SK-N-DZ (cell line): ENCODE measurements at places on chromosomes 2 and 18.

GRCh38 chr2:85326406-85327159 is 1.2 kb downstream of the TGOLN2 start:
- DNase-seq, result no peak

GRCh38 chr2:177710889-177711288 is 318.3 kb downstream of the AGPS start:
- DNase-seq, result no peak

- no peak for DNase-seq
Measured at GRCh38 chr2:206457188-206457634, 13.9 kb downstream of the ADAM23 start.

DNA sequence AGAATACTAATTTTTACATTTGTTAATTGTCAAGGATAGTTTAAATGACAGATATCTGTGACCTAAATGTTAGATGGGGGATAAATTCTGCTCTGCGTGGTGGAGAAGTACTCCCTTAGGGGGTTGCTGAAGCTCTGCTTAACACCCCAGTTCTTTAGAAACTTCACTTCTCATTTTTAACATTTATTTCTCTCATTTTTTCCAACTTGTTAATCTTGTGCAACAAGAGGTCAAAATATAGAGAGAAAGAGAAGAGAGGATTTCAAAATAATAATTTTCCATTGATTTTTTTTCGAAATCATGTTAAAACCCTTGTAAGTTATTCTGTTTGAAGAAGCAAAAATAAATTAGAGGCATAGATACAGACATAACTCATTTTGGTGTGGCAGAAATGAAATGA is 61.3 kb upstream of the SLC8A1 start:
- DNase-seq, result no peak

GRCh38 chr2:37224063-37224462 is 7.3 kb downstream of the CEBPZ start:
- no peak for DNase-seq

GRCh38 chr2:160238392-160238791 is 38.3 kb upstream of the ITGB6 start:
- no peak for DNase-seq

DNA sequence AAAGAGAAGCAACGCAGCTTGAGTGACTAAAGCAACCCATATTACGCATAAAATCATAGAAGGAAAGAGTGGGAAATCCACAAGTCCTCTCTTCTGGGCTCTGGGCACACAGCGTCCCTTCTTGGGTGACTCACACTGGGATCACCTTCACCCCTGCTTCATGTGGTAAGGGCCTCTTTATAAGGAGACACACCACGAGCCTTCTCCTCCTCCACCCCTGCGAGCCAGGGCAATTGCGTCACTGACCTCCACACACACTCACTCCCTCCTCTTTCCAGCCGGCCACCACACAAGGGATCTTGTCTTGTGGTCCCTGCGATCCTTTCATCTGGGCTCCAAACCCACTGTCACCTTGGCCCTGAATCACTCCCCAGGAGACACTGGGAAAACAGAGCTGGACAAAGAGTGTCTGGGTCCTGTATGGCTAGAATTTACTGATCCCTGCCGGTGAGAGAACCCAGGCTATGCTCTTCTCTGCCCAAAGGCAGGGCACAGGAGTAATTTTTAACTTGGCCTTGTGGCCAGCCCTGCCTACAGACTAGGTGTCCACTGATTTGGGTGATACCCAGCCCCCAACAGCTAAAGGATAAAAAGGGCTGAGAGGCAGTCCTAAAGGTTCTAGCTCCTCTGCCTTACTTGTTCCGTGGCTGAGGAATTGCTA is 35.3 kb downstream of the NHEJ1 start:
- DNase-seq, result no peak

DNA sequence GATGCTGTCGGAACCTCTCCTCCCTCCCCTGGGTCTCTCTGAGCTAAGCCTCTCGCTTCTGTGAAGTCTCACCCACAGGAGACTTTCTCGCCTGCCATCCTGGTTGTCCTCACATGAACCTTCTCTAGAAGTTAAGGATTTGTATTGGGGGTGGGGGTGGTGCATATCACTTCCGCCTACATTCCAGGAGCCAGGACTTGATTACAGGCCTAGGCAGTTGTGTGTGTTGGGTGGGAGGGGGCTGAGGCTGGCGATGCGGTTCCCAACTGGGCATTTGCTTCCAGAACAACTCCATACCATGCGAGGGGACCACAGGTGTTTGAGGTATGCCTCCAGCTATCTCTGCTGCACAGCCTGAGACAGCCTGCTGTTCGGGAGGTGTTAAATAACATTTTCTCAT is 56.8 kb upstream of the MGAT4A start:
- DNase-seq, result no peak

GRCh38 chr2:9330612-9331270 is 92.6 kb downstream of the ITGB1BP1 start:
- no peak for DNase-seq

DNA sequence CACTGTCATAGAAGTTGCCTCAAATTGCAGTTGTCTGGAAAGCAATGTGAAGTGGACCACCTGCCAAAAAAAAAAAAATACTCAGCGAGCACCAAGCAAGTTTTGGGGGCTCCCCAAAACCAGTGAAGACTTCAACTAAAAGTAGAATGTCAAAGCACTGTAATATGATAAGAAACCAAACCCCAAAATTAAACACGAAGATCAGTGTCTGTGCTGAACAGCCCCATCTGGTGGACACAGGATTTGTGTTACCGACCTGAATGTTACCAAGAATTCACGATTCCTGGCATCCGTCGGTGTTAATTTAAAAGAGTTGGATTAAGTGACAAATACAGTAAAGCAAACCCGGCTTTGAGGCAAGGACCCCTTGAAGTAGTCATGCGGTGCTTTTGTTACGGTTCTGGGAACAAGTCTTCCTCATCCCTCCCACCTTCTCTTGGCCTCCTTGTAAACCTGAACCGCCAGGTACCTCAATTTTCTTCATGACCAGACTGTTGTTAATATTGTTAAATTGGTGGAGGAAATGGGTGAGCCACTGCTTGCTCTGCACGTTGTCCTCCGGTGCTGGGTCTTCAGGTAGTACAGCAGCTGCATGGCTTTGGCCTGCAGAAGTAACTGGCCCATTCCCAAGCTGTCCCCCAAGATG is 31.3 kb upstream of the SSB start:
- peak; percentile 36 for DNase-seq

DNA sequence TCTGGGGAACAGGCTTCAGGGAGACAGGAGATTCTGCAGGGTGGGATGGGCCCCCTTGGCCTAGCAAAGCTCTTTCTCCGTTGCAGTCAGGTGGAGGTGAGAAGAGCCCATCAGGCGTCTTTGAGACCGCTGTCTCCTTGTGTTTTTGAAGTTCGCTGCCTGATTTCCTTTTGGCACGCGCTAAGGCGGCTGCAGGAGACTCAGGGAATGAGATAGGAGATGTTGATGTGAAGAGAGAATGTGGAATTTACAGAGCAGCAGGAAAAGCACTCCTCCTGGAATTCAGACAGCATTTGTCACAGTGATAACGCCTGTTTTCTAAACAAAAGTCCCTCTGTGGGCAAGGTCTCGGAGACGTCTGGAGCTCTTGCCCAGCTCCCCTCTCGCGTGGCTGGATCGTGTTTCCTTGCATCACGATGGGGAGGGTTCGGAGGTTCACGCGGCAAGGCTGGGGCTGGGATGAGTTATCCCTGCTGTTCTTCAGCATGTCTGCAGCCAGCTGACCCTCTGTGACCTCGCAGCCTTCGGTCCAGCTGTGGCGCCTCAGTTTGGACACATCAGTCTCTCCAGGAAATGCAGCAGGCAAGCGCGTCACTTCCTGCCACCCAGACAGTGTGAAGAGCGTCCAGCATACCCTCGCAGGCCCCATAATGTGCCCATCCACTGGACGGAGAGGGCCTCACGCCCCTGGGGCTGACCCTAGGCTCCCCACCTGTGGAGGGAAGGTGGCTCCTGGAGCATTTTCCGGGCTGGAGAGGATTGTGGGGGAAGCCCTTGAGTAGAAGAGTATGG is 30.2 kb downstream of the GLI2 start:
- no peak for DNase-seq

DNA sequence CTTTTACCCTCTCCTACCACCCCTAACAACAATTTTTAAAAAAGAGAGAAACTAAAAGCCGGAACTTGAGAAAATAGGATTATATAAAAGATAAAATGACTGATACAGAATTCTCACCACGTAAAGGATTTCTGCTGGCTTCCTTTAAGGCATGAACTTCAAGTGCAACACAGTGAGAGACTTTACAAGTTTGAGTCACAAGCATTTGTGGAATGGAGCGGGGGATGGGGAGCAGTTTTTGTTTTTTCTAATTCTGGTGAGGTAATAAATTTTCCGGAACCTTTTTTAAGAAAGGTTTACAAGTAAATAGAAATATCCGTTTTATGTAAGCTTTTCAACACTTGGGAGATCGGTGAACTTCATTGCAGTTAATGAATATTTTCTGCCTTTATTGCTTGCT is 1.8 kb upstream of the CDH2 start:
- DNase-seq, result no peak

- DNase-seq, result no peak
Measured at GRCh38 chr18:52588931-52589330, 248.9 kb downstream of the DCC start.

DNA sequence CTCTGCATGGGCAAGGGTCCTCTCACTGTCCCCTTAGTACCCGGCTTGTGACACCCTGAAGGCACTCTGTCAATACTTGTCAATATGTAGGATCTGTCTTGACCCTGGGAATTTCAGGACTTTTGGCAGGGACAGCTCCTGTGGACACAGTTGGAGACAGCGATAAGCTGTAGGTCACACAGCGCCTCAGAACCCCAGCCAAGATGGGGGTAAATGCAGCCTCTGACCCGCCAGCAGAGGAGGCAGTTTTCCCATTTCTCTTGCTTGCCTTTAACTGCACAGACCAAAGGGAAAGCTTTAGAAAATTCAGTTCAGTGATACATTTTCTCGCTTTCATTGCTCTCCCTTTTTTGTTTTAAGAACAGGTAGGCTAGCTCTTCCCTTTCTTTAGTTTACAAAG is 54.8 kb upstream of the KLHL29 start:
- no peak for DNase-seq

DNA sequence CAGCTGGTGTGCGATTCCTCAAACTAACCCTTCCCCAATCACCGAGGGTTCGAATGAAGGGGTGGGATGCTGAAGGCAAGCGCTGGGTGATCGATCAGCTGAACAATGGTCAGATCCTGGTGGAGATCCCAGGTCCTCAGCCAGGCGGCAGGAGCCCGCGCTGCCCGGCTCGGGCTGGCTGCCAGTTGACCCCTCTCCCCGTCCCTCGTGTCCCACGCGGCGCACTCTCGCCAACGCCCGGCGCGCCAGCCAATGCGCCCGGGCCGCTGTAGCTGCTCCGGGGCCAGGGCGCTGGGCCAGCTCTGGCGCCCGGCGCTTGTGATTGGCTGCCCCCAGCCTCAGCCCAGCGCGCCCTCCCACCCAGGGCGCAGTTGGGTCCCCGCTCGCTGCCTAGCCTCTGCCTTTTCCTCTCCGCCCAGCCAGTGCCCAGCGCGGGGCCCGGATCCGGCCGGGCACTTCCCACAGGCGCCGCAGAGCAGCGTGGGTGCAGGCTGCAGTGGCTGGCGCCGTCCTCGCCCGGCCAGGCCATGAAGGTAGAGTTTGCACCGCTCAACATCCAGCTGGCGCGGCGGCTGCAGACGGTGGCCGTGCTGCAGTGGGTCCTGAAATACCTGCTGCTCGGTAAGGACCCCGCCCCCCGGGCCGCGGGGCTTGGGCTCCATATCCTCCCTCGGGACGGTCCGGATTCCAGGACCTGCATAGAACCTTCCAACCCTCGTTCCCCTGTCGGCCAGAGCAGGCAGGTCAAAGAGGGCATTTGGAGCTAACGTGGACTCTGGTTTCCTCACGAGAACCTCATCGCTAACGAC is at the start of gene MOGAT1:
Gene MOGAT1 (plus strand): TSS at position 400 of the 809 bp plus-strand sequence. CDS start 128 bp downstream, at position 528.
- peak; percentile 56 for DNase-seq

DNA sequence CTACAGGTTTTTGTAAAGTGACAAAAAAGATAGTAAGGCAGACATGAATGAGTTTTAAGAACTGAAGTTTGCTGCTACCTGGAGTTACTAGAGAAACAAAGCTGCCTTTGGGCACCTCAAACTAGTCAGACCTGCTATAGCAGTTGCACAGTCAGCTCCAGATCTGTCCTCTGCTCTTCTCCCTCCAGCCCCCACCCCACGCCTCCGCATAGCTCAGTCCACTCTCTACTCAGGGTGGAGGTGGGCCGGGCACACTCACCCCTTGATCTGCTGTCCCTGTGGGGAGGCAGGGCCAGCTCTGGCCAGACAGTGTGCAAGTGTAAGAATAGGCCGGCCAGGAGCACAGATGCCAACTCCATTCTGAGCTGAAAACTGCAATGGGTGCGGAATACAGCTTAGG is 4.1 kb downstream of the SERTAD2 start:
- no peak for DNase-seq

DNA sequence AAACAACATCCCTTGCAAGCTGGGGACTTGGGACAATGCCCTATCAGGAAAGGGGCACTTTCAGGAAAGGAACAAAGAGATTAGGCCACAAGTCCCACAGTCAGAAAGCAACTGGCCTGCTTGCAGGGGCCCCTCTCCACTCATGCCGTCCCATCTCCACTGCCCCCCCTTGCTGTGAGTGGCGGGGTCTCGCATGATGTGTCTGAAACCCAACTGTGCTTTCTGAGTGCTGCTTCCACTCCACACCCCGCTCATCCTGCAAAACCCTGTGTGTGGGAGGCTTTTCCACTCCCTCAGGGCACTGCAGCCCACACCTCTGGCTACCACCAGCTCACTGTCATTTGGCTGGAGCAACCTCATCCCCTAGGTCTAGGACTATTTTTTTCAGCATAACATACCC is 7.9 kb downstream of the HS6ST1 start:
- no peak for DNase-seq

GRCh38 chr18:13120255-13120654 is 98.3 kb upstream of the LDLRAD4 start:
- DNase-seq, result no peak

GRCh38 chr2:106160786-106161261 is 33.3 kb downstream of the UXS1 start:
- no peak for DNase-seq

GRCh38 chr18:71673498-71673897 is 870.6 kb downstream of the CBLN2 start:
- no peak for DNase-seq

GRCh38 chr2:224938651-224939182 is 103.6 kb downstream of the DOCK10 start:
- DNase-seq, result peak; percentile 100

DNA sequence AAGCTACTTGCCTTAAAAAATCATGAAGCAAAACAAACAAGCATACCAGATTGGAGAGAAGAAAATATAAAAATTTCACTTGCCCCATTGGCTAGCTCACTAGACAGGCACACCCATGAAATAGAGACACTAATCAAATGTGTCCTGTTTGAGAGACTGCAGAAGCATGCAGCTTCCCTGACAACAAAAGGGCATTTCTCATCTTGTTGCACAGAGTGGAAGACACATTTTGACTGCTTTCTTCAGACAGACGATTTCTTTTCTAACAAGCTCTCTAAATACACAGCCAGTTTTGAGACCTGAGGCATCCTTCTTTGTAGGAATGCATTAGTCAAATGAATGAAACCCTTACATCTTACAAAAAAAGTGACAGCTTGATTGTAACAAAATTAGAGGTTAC is 1558.6 kb upstream of the NXPH2 start:
- peak; percentile 4 for DNase-seq

GRCh38 chr2:169014780-169015179 is 16.3 kb downstream of the ABCB11 start:
- no peak for DNase-seq

- no peak for DNase-seq
Measured at GRCh38 chr18:48940854-48941611, 9.7 kb downstream of the SMAD7 start.

GRCh38 chr2:148021059-148021861 is at the start of gene MBD5:
TSS of gene MBD5 (plus strand) at chr2:148021091.
- DNase-seq, result peak; percentile 67
